Stimulated activated CD4-positive, alpha-beta T cell treated with anti-CD3 and anti-CD28 coated beads, Interleukin-1b, Interleukin-23, amount 100 ng/mL, for 4 hours (primary cell): ENCODE measurements at places on chromosomes 2 and 18.

- no peak for DNase-seq
These were observed 196.7 kb upstream of the PID1 start for GRCh38 chr2:229467783-229468182.

DNA sequence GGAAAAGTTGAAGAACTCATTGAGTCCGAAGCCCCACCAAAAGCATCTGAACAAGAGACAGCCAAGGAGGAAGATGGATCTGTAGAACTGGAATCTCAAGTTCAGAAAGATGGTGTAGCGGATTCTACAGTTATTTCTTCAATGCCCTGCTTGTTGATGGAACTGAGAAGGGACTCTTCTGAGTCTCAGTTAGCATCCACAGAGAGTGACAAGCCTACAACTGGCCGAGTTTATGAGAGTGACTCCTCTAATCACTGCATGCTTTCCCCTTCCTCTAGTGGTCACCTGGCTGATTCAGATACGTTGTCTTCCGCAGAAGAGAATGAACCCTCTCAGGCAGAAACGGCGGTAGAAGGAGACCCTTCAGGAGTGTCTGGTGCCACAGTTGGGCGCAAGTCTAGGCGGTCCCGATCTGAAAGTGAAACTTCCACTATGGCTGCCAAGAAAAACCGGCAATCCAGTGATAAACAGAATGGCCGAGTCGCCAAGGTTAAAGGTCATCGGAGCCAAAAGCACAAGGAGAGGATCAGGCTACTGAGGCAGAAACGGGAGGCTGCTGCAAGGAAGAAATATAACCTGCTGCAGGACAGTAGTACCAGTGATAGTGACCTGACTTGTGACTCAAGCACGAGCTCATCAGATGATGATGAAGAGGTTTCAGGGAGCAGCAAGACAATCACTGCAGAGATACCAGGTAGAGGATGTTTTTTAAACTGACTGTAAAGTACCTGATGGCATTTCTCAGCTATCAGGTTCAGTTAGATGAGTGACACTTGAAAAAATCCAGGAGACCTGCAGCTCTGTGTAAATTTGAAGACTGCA is 111.9 kb downstream of the HAUS1 start:
- DNase-seq: no peak

GRCh38 chr18:76689646-76690264 is 132.6 kb upstream of the ZNF236 start:
- DNase-seq: no peak

DNA sequence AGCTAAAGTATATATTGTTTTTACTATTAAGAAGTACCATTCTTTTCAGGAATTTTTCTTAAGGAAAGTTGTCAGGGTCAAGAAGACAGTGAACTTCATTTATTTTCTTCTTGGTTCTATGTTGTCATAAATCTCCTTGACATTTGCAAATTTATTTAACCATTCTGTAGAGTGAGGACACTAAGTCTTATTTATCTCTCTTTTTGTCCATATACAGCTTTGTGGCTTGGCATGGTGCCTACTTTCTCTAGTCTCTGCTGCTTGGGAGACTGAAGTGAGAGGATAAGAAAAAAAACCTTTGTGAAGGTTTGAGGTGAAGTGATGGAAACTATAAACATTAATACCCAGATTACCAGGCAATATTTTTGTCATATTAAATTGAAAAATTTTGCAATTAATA is 1389.4 kb downstream of the SUCLG1 start:
- no peak for DNase-seq

GRCh38 chr18:2681993-2682603 is 26.6 kb downstream of the SMCHD1 start:
- no peak for DNase-seq

DNA sequence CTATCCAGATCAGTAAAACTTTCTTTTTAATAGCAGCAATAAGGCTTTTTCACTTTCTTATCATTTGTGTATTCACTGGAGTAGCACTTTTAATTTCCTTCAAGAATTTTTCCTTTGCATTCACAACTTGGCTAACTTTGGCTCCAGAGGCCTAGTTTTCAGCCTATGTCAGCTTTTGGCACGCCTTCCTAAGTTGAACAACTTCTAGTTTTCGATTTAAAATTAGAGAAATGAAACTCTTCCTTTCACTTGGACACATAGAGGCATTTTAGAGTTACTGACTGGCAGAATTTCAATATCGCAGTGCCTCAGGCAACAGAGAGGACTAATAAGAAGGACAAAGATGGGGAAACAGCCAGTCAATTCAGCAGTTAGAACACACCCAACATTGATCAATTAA is 577.4 kb downstream of the DSC3 start:
- DNase-seq: no peak

GRCh38 chr2:225354281-225354774 is 45.2 kb upstream of the NYAP2 start:
- no peak for DNase-seq

DNA sequence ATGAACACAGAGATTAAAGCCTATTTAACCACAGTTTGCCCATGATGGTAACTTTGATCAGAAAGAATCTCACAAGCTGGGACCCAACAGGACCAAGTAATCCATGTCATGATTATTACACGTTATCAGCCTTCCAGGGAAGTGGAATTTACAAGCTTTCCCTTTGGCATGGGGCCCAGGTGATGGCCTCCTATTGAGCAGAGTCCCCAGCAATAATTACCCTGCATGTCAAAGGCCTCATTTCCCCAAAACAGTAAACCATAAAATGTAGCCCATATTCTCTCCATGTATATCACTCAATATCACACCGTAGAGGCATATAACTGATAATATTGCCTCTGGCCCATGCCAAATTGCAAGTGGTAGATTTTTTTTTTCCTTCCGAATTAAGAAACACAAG is 38.9 kb downstream of the PRKRA start:
- no peak for DNase-seq

GRCh38 chr2:105712166-105712915 is 32.4 kb upstream of the NCK2 start:
- no peak for DNase-seq

DNA sequence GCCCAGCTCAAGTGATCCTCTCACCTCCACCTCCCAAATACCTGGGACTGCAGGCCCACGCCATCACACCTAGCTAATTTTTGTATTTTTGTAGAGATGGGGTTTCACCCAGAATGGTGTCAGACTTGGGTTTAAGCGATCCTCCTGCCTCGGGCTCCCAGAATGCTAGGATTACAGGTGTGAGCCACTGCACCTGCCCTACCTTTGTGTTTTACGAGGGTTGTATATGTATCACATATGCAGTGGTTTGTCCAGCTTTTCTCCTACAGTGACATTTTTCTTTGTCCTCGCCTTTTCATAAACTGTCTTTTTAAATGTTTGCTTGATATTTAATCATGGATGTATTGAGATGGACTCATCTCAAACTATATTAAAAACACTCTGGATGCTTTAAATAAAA is 38.5 kb downstream of the AGAP1 start:
- DNase-seq: no peak

DNA sequence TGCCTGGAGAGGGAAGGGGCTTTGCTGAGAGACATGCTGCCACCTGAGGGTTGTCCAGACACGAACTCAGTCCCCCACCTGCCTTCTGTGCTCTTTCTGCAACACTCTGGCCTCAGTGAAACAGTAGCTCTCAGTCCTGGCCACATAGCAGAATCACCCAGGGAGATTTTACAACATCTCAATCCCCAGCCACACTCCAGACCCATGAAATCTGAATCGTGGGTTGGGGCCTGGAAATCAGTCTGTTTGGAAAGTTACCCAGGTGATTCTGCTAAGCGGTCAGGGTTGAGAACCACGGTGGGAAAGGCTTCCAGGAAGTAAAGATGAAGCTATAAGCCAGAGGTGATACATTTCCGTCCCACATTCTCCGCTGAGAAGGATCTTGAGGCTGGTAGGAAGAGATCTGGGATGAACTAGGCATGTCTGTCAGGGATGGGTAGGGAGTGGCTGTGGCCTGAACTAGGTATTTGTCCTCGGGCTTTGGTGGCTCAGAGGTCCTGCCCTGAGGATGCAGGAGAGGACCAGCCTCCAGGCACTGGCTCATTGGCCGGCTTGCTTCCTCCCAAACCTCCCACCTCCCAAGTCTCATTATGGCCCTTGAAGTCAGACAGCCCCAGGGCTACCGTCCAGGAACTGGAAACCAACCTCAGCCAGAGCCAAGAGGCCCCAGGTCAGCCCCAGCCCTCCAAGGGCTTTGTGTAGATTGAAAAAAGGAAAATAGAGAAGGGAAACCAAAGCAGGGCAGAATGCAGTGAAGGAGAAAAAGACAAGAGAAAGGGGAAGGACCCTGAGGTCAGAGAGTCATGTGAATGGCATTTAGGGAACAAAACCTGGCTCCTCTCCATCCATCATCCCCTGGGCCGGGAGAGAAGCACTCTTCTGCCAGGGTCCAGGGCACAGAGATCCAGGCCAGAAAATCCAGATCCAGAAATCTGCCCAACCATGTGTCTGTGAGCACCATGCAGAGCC is 119.6 kb downstream of the ZFP36L2 start:
- DNase-seq: no peak

DNA sequence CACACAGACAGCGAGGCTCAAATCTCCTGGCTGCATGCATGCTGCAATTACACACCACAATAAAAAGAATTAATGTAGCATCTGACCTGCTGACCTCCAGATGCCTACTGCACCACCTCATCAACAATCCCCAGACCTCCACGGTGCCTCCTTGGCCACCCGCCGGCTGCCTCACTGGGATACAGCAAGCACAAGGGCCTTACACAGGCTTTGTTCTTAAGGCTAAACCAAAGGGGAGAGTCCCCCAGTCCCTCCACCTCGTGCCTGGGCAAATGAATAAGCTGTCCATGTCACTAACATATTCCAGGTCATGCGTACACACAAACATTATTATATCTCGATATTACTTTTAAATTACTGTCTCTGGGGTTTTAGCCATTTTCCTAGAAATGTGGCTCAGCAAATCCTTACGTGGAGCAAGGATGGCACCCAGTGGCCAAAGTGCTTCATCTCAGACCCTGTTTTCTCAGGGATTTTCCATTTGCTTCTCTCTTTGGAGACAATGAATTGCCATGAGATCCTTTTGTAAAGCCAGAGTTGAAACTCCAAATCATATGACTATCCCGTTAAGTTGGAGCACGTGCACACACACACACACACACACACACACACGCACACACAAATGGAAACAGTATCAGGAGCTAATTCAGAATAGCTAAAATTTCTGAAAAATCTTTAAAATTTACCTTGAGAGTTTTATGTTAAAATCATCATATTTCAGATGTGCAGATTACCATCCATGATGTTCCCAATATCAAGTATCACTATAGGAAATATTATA is 313.8 kb downstream of the PDE11A start:
- no peak for DNase-seq

DNA sequence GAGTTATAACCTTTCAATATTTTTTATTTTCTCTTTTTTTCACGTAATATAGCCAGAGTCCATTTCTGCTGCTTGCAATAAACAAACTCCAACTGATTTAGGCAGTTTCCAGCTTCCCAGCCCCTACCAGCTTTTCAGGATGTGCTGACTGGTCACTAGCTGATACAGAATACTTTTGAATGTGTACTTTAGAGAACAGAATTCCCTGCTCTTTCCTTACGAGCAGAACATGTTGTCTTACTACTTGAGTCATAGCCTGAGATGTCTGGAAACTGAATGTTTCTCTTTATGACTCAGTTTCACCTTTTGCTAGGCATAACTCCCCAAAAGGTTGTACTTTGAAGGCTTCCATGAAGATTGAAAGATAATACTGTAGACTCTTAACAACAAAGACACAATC is 44.5 kb upstream of the KCNE4 start:
- DNase-seq: no peak

DNA sequence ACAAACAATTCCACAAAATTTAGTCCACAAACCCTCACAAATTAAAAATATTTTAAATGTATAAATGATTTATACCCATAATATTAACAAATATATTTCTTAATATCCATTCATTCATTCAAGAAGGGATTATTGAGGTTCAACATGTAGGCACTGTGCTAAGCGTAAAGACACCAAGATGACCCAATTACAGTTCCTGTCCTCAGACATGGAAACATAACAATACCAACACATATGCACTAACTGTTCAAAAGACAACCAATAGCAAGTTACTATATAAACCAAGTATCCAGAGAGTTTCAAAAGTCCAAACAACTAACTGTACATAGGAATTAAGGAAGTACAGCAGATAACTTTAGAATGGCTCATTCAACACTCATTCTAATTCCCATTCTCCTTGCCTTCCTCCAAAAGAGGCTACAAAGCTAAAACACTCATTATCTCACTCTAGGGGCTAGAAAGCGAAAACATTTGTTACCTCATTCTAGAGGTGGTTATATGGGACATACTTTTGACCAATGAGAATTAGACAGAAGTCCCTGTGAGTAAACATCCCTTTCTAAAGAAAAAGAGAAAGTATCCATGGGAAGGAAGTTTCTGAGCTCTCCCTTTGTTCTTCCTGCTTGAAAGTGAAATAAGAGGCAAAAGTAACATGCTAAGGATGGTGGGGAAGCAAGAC is 292.4 kb downstream of the ZEB2 start:
- no peak for DNase-seq

DNA sequence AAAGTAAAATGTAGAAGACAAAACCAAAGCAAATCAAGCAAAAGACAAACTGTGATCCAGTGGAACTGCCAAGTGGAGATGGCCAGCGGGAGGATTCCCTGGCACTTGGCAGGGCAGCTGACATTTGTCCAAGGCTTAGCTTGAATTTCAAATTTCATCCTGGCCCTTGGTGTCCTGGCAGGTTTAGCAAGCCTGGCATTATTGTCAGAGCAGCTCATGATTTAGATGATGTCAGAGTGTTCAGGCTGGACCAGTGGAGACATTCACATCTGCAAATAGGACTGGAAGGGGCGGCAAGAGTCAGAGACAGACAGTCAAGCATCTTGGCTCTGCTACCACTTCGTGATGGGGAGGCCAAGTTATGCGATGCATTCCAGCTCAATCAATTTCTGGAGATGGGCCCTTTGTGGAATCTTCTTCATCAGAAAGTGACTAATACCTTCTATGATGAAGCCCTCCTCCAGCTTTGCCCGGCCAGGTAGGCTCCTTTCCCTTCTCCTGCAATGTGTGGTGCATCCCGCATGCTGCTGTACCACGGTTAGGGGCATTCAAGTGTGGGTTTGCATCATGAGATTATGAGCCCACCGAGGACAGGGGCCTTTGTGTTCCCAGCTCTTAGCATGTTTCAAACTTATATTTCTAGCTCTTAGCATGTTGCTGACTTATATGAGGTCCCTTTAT is 199.7 kb downstream of the ANKRD30B start:
- DNase-seq: no peak

DNA sequence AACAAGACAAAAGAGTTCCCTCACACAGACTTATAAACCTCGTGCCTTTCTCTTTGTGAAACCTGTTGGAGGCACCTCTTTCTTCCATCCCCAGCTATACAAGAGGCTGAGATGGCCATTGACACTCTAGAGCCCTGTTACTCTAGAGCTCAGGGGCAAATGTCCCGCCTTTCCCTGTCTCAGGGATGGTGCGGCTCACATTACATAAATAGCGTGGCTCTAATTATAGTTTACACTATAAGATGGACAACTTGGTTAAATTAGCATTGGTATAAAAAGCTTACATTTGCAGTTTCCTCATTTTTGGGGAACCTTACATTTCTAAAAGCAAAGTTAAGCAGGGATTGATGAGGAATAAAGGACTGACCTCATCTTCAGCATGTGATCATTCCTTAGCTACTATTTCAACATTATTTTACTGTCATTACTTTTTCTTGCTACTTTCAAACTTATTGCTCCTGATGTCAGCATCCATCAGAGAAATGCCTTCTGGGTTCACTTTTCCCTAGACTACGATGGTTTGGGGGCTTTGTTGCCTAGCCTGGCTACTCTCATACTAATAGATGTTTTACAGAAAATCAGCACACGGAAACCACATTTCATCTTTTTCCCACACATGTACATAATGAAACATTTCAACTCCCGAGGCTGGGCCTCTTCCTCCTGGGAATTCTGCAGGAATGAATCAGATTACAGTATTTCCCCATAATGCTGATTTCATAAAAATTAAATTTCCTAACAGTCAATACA is 40.4 kb downstream of the FTCDNL1 start:
- DNase-seq: no peak
